ENCODE measurements at places on chromosomes 5 and 9. TPM values are rescaled to one million over a fixed set of nuclear protein-coding genes. Genes with fewer than 3 reads are reported as not detected.

SMIM3 gene
- polyA plus RNA-seq, result 9.6 TPM

MARCHF11 gene
- not detected for polyA plus RNA-seq

FAM169A gene
- 1.2 TPM for polyA plus RNA-seq

DPYSL3 gene
- polyA plus RNA-seq, result 144 TPM

DPH7 gene
- polyA plus RNA-seq, result 22.6 TPM

PTGS1 gene
- polyA plus RNA-seq, result 5.3 TPM

GMCL2 gene
- not detected for polyA plus RNA-seq

CCDC192 gene
- polyA plus RNA-seq, result 1.1 TPM

FNIP1 gene
- polyA plus RNA-seq, result 11.6 TPM

C5orf52 gene
- not detected for polyA plus RNA-seq

AQP7 gene
- polyA plus RNA-seq, result 2.1 TPM

SPINK7 gene
- polyA plus RNA-seq, result not detected

CTXN3 gene
- polyA plus RNA-seq, result 0.80 TPM

TMEM174 gene
- not detected for polyA plus RNA-seq

PCDHA2 gene
- polyA plus RNA-seq, result 0.12 TPM

RMRP gene
- polyA plus RNA-seq, result not detected

C9orf50 gene
- polyA plus RNA-seq, result not detected

PCDHAC1 gene
- polyA plus RNA-seq, result 0.37 TPM

CCDC187 gene
- polyA plus RNA-seq, result 0.04 TPM

PCDHB12 gene
- 2.4 TPM for polyA plus RNA-seq

SLC35D2 gene
- polyA plus RNA-seq, result 24.0 TPM

BBLN gene
- polyA plus RNA-seq, result 20.8 TPM

SPINK13 gene
- polyA plus RNA-seq, result 0.68 TPM

LCN10 gene
- 2.4 TPM for polyA plus RNA-seq

AJM1 gene
- 1.4 TPM for polyA plus RNA-seq

NPM1 gene
- polyA plus RNA-seq, result 1,001 TPM

CMYA5 gene
- polyA plus RNA-seq, result 187 TPM

OBP2B gene
- not detected for polyA plus RNA-seq

FAM53C gene
- 38.5 TPM for polyA plus RNA-seq

ENHO gene
- polyA plus RNA-seq, result 2.9 TPM

CATSPER3 gene
- polyA plus RNA-seq, result 1.2 TPM

SPEF2 gene
- polyA plus RNA-seq, result 6.5 TPM

PRRC2B gene
- polyA plus RNA-seq, result 130 TPM

TMOD1 gene
- 128 TPM for polyA plus RNA-seq

PCDHA13 gene
- not detected for polyA plus RNA-seq

ZDHHC11B gene
- polyA plus RNA-seq, result 13.4 TPM

LVRN gene
- polyA plus RNA-seq, result 4.9 TPM

PSMD5 gene
- polyA plus RNA-seq, result 25.8 TPM

OGN gene
- polyA plus RNA-seq, result 711 TPM

SOX30 gene
- 0.29 TPM for polyA plus RNA-seq

PAEP gene
- polyA plus RNA-seq, result not detected

IRX2 gene
- polyA plus RNA-seq, result 0.40 TPM

GPR150 gene
- 0.12 TPM for polyA plus RNA-seq

TLE4 gene
- polyA plus RNA-seq, result 17.3 TPM

LCN15 gene
- polyA plus RNA-seq, result 0.50 TPM

CNTFR gene
- polyA plus RNA-seq, result 32.2 TPM

CBY3 gene
- polyA plus RNA-seq, result 0.53 TPM

LTC4S gene
- 2.6 TPM for polyA plus RNA-seq

ISL1 gene
- polyA plus RNA-seq, result 0.29 TPM

TMEM215 gene
- polyA plus RNA-seq, result 1.6 TPM

HTR1A gene
- polyA plus RNA-seq, result not detected

FOXD4L5 gene
- polyA plus RNA-seq, result 0.67 TPM

HRH2 gene
- 0.96 TPM for polyA plus RNA-seq

STING1 gene
- 30.8 TPM for polyA plus RNA-seq

PCDHB2 gene
- polyA plus RNA-seq, result 3.8 TPM

SPATA31A3 gene
- polyA plus RNA-seq, result not detected

SLC36A3 gene
- not detected for polyA plus RNA-seq

IFNE gene
- not detected for polyA plus RNA-seq

CARD9 gene
- 1.7 TPM for polyA plus RNA-seq
